ENCODE measurements at places on chromosomes 5 and 9.

DNA sequence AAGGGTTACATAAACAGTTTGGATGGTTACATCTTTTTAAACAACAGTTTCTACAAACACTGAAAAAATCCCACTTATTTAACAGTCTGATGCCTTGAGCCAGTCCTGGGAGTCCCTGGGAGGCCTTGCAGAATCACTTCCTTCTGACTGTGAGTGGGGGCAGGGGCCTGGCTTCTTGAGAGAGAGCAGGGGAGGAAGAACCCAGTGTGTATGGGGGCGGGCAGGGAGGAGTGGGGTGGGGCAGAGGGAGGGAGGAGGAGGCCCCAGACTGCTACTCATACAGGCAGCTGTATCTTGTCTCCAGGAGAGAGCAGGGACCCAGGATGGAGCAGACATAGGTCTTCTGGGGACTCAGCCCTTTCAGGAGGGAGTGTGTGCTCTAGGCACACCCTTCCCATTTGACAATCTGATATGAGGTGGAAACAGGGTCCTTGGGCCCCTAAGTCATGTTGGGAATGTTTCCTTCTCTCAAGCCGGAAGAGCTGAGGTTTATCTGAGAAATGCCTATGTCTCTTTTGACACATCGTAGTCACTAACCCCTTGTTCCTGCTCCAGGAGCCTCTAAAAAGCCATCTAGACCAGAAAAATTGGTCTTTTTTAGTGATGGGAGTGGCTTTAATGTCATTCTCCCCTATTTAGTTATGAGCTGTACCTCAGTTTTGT, 52.8 kb downstream of the IRF1 start:
- no peak for DNase-seq

- DNase-seq: no peak
Measured at GRCh38 chr9:130343445-130343918, 77.9 kb downstream of the HMCN2 start.

DNA sequence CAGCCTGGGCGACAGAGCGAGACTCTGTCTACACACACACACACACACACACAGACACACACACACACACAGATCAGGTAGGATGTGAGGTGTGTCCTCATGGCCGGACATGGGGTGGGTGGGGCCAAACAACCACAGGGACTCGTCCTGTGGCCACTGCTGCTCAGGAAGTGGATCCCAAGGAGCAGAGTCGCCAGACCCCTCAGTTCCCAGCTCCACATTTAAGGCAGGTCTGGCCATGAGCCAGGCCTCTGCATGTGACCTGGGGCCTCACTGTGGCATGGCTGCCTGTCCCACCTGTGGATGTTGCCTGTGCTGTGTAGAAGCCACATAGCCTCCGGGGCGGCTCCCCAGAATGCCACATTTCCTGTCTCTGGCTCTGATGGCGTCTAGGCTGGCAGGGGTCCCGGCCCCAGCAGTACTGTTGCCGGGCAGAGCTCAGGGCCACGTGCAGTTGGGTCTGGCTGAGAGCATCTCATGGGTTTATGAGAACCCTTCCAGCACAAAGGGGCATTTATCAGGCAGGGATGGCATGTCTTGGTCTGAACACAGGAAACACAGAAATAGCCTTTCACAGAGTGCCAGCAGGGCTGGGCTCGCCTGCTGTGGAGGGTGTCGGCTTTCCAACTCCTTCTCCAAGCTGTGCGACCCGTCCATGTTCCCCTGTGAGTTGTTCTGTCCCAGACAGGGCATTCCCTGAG, 9.9 kb upstream of the NINJ1 start:
- DNase-seq: peak; percentile 69

- peak; percentile 31 for DNase-seq
Measured at GRCh38 chr5:179694561-179694960, 4.2 kb upstream of the CANX start.

- peak; percentile 82 for DNase-seq
Measured at GRCh38 chr5:179816796-179817469, 3.8 kb upstream of the SQSTM1 start.
